ENCODE measurements at places on chromosomes 6 and 20.

DNA sequence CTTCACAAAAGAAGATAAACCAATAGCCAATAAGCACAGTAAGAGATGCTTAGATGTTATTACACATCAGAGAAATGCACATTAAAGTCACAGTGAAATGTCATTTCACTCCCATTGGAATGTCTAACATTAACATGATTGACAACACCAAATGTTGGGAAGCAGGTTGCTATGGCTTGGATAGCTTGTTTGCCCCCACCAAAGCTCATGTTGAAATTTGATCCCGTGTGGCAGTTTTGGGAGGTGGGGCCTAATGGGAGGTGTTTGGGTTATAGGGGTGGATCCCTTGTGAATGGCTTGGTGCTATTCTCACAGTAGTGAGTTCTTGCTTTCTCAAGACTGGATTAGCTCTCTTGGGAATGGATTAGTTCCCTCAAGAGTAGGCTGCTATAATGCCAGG lies 44.8 kb downstream of the MRAP2 start:
- peak; percentile 29 for DNase-seq

DNA sequence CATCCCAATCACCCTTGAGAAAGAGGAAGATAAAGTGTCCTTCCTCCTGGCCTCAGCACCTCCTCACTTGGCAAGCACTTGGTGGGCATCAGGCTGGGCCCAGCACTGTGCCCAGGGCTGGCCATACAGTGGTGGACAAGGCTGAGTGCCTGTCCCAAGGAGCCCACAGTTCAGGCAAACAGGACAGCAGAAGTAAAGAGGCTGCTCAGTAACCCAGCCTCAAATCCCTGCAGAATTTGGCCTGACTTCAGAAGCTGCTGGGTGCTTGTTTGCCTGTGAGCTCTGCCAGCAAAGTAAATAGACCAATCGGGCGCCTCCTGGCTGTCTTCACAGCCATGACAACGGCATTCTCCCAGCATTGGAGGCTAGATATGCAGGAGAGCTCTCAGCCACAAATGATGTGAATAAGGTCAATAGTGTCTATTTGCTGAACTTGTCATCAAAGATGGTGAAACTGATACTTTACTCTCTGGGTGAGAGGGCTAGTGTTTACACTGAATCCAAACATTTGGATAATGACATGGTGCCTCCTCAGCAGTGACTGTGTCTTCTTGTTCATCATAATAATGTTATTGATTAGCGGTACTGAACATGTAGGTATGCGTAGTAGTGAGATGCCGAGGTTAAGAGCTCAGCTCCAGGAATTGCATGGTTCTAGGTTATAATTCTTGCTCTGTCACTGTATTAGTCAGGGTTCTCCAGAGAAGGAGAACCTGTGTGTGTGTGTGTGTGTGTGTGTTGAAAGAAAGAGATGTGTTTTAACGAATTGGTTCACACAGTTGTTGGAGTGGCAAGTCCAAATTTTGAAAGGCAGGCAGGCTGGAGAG lies 36.9 kb upstream of the FANCE start:
- peak; percentile 59 for DNase-seq

DNA sequence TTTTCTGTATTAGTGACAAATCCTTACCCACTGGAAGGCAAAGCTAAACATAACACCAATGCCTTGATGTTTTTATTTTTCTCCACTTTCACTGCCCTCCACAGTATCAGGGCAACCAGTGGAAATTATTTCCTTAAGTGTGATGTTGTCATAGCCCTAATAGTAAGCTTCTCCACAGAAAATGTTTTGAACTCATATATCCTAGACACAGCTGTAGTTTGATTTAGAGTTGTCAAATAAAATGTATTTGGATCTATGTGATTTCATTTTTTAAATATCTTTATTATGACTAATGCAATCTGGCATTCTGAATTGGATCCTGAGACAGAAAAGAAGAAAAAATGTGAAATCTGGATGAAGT lies 70.9 kb upstream of the UFL1 start:
- DNase-seq: no peak

DNA sequence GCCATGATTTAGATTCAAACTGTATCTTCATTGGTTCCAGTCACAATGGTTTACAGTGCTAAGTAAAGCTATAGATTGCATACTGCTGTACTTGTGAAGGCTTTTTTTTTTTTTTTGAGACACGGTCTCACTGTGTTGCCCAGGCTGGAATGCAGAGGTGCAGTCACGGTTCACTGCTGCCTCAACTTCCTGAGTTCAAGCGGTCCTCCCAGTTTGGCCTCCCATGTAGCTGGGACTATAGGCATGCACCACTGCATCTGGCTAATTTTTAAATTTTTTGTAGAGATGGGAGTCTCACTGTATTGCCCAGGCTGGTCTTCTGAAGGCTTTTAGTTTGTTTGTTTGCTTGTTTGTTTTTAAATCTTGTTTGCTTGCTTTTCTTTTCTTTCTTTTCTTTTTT lies 24.9 kb downstream of the ITCH start:
- DNase-seq: no peak

- DNase-seq: peak; percentile 77
These were observed 9.9 kb downstream of the BCL2L1 start for GRCh38 chr20:31712564-31713311.

- DNase-seq: no peak
These were observed 4.9 kb downstream of the CLIC5 start for GRCh38 chr6:46010771-46011170.

DNA sequence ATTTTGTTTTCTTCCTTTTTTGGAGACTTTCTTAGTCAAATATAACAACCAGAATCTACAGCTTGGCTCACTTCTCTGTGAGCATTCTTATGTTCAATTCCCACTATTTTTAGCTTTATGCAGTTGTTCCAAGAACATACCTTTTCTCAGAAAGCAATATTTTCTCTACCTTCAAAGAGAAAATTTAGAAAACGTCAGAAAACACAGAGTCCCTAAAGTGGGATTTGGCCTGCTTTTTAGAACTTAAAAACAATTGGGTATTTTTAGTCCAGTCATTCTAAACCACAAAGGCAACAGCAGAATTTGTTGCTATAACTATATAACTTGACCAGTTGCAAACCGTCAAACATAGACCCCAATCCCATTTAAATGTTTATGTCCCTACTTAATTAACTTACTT lies 133.1 kb downstream of the MOXD1 start:
- DNase-seq: peak; percentile 32

GRCh38 chr6:126628125-126628524 lies 288.2 kb downstream of the CENPW start:
- no peak for DNase-seq

- DNase-seq: no peak
These were observed 87.5 kb downstream of the SYNJ2 start for GRCh38 chr6:158068893-158069799.

DNA sequence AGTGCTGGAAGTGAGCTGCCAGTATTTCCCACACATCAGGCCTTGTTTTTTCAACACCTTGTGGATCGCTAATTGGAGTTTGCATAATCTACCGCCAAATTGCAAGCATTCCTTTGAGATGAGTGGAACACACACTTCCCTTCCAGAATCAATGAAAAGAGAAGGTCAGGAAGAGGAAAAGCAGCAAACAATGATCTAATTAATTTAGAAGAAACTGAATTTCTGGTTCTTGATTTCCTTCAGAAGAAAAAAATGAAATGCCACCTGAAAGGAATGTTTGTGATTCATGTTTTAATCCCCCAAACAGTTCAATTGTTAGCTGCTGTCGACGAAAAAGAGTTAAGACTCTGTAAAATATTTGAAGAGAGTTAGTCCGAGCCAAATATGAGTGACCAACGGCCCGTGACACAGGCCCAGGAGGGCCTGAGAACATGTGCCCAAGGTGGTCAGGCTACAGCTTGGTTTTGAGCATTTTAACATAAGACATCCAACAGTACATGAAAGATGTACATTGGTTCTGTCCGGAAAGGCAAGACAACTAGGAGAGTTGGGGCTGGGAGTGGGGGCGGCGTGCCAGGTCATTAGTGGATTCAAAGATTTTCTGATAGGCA lies 182.3 kb downstream of the MTFR2 start:
- no peak for DNase-seq

- peak; percentile 45 for DNase-seq
These were observed 80.2 kb downstream of the CARMIL1 start for GRCh38 chr6:25359191-25359861.

DNA sequence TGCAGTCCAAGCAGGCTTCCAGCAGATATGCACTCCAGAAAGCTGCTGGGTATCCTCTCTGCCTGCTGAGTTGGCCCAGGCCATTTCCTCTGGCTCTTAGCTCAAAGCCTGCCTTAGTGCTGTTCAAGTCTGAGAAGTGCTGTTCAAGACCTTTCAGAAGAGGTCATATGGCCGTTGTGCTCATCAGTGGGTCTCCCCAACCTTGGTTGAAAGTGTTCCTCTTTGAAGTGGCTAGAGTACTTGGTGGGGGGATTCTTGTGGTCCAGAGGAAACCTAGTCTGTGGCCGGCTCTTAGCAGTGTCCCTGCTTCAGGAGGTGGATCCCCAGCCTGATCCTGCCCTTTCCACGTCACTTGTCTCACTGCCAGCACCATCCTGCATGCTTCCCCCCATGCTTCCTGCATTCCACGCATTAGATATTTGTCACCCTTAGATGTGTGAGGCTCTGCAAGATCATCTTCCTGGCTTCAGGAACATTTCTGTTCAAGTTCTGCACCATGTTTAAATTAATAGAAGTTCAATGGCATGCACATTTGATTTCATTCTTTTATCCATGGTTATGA lies 105.0 kb downstream of the FIG4 start:
- no peak for DNase-seq

GRCh38 chr6:22019857-22020256 lies 277.0 kb downstream of the PRL start:
- no peak for DNase-seq

DNA sequence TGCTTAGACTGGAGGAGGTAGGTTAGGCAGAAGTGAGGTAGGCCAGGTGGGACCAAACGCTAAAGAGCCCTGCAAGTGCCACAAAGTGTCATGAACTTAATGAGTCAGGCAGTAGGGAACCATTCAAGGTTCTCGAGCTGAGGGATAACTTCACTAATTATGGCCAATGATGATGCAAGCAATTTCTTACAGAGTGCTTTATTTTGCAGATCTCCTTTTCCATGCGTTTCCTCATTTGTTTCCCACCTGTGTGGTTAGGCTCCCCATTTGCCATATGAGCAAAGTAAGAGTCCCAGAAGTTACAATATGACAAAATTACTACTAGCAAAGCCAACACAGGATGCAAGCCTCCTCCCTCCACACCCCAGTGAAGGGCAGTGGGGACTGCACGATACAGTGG lies 36.5 kb upstream of the PSMF1 start:
- no peak for DNase-seq

GRCh38 chr6:39075010-39075686 lies 26.6 kb downstream of the GLP1R start:
- DNase-seq: no peak

GRCh38 chr6:15023448-15023847 lies 222.4 kb upstream of the JARID2 start:
- no peak for DNase-seq

DNA sequence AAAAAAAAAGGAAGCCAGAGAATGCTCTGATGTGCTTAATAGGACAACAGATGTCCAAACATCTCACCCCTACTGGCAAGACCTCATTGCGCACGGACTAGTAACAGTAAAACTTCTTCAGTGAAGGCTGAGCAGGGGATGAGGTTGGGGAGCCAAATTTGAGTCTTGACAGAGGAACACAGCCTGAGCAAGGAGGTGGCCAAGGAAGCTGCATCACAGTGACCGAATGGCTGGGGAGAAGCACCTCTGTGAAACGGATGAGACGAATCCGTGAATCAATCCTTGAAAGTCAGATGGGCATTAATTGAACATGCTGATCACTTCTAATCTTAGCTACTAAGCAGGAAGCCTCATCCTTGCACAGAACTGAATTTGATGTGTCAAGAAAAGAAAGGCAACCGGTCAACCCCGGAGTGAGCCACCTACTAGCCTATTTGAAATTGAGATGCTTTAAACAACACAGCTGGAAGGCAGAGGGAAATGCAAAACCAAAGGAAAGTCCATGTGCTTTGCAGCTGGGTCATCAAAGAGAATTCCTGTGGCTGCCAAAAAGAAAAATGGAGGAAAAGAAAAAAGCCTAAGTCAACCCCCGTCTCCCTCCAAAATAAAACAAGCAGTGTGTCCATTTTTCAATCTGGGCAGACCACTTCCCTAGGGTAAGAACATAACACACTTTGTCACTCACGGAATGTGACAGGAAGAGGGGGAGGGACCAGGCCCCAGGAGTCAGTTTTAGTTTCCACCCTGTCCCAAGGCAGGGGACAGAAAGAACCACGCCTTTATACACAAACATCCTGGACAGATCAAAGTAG lies 29.5 kb downstream of the PXDC1 start:
- no peak for DNase-seq

DNA sequence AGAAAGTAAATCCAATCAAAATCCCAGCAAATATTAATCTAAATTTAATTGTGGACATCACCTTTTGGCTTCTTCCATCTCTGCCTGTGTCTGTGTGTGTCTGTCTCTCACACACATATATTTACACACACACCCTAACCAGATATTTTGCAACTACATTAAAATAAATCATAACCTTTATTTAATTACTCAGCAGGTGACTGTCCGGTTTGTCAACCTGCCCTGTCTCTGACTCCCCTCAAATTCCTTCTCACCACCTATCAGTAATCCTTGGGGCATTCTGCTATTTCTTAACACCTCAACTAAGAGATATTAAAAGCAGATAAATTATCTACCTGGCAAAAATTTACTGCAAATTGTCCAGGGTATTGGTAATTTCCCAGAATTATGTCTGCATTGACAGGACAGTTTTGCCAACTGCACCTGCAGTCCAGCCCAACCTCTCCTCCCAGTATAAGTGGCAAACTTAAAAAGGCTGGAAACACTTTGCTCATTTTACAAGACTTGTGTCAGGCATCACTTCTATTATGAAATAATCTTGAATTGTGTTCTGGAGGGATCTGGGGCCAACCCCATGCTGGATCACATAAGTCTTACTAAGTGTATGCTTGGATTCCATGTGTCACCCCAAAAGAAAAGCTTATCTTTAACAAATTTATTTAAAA lies 216.1 kb downstream of the GMDS start:
- no peak for DNase-seq

DNA sequence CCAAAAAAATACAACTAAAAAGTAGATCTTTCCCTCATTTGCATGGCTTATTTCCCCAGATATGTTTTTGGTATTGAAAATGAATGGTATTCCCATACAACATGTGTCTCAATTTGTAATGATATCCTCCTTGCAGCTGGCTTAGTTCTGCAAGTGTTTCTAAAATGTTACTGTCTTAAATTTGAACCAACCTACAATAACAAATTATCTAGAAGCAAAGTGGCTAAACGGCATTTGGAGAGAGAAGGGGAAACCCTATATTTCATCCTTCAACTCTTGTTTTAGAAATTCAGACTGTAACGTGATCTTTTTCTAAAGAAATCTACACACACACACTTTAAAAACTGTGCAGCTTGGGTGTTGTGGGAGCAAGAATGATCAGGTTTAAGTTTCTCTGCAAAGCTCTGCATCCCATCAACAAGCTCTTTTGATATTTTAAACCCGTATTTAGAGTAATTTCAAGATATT lies 153.0 kb downstream of the SOBP start:
- no peak for DNase-seq

DNA sequence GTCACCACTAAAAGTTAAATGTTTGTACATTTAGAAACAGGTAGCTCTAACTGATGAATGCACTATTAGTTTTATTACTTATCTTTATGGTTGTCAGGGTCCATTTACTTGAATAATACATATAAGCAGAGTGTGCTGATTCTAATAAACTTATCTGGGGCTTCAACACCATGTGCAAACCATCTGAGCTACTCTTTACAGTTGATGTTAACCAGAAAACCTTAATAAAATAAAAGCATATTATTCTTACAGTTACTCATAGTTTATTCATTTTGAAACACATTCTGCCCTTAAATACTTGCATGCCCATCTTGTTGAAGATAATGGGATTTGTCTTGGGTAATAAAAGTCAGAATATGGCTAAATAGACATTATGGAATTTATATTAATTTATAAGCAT lies 1042.2 kb downstream of the EPHA7 start:
- DNase-seq: no peak
